D341Med (cell line): ENCODE measurements at places on chromosomes 16 and 17.

DNA sequence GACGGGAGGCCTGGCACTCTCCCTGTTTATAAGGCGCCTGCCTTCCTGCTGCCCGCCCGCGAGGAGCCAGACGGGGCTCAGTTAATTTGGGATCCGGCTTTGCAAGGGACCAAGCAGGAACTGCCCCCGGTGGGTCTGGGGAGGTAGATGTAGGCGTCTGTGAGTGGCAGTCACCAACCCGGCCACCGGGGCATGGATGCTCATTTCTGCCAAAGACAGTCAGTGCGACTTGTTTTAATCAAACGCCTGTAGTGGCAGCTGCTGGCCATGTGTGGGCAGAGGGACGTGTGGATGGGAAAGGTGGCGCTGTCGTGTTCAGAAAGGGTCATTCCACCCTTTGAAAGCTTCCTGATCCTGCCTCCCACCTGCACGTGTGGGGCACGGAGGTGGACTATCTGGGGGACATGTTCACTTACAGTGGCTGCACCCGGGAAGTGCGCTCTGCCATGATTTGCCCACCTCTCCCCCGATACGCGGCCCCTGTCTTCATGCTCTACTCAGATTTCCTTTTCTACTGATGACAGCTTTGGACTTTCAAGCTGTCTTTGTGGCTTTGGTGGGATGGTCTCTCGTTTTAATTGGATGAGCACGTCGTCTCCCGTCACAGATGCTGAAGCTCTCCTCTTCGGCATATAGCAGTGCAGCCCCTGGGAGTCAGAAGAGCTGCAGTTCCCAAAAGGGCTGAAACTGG is 60.3 kb upstream of the CIBAR2 start:
- peak; percentile 70 for DNase-seq

DNA sequence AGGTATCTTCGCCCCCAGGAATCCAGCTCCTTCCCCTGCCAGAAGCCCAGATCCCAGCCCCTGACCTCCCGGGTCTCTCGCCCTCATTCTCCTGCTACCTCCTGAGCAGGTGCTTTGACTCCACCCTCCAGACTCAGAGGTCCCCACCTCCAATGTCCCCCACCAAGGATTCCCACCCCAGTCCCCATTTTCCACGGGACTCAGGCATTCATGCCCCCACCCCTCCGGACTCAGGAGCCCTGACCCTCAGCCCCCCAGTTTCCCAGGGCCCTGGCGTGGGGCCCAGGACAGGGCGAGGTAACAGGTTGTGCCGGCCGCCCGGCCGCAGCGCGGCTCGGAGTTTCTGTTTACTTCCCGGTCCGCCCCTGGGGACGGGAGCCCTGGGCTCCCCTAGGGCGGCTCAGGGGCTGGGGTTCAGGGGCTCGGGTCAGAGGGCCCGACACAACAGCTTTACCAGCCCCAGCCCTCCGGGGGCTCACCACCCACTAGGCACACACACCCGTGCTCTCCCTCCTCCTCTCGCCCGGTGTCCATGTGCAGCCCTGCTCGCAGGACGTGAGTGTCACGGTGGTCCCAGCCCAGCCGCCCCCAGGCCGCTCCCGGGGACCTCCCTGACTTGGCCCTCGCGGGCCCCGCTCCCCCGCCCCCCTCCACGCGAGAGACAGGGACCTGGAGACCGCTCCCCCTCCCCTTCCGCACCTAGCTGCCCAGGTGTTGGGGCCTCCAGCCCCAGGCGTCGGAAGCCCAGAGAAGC is 595 bp downstream of the BICDL2 start:
- no peak for DNase-seq

- no peak for DNase-seq
These were observed 22.0 kb upstream of the CHMP6 start for GRCh38 chr17:80969674-80970043.

DNA sequence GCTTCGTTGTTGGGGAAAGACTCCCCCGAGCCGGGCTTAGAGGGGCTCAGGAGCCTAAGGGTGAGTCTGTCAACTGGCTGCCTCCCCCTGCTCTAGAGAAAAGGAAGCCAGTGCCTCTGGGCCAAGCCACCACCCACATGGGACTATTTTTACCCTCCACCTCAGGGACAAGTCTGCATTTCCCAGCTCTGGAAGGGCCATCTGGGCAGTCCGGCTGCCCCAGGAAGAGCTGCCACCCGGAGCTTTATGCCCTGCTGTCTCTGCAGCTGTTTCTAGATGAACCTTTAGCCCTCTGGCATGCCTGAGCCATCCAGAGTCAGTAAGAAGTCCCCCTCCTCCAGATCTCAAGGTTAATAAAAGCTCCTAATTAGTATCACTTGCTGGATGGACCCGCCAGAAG is 5.3 kb upstream of the RPRML start:
- no peak for DNase-seq

GRCh38 chr17:68384471-68384870 is 72.8 kb downstream of the WIPI1 start:
- DNase-seq = no peak

GRCh38 chr17:33038740-33039139 is 47.1 kb downstream of the SPACA3 start:
- DNase-seq = peak; percentile 85

GRCh38 chr16:6932871-6933385 is 399.7 kb upstream of the RBFOX1 start:
- no peak for DNase-seq

GRCh38 chr17:77366558-77367245 is 225.9 kb downstream of the SEC14L1 start:
- no peak for DNase-seq

- DNase-seq = no peak
These were observed 23.0 kb upstream of the GNA13 start for GRCh38 chr17:65079489-65079900.

DNA sequence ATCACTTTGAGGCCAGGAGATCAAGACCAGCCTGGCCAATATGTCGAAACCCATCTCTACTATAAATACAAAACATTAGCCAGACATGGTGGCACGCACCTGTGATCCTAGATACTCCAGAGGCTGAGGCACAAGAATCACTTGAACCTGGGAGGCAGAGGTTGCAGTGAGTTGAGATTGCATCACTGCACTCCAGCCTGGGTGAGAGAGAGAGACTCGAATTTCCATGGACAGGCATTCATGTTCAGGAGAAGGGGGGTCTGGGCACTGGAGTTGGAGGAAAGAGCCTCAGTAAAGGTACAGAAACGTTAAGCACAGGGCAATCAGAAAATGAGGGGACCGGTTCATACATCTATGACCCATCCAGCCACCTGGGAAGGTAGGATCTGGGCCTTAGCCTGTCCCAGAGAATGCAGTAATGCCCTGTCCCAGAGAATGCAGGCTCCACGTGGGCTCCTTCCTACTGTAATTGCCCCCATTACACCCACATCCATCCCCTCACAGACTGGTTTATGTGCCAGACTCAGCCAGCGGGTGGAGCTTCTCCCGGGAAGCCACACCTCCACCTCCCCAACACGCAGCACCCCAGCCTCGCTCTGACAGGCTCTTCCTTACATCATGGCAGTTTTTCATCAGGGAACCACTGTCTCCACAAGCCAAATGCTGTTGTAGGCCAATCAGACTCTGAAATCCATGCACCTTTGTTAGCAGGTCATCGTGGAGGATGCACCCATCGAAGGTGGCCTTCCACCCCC is 21.6 kb upstream of the ARL4D start:
- DNase-seq = no peak

GRCh38 chr17:49217651-49218413 is 7.3 kb downstream of the ABI3 start:
- DNase-seq = no peak

DNA sequence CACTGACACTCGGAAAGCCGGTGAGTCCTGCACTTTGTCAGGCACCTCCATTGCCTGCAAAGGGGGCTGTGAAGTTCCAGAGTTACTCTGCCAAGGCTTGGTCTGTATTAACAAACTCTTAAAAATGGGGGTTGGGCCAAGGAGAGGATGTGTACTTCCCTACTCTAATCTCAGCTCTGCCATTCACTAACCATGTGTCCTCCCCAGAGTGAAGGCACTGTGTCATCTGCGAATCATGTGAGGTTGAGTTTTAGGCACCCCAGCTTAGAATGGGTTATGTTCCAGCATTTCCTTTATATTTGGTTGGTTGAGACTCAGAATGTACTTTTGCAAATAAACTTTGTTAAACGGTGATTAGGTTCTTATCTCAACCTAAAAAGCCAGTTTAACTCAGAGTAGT is 24.9 kb downstream of the ERCC4 start:
- DNase-seq = no peak

- peak; percentile 11 for DNase-seq
These were observed 61.4 kb downstream of the AMFR start for GRCh38 chr16:56363781-56364565.

- DNase-seq = no peak
These were observed 15.5 kb downstream of the HIC1 start for GRCh38 chr17:2070241-2071023.

DNA sequence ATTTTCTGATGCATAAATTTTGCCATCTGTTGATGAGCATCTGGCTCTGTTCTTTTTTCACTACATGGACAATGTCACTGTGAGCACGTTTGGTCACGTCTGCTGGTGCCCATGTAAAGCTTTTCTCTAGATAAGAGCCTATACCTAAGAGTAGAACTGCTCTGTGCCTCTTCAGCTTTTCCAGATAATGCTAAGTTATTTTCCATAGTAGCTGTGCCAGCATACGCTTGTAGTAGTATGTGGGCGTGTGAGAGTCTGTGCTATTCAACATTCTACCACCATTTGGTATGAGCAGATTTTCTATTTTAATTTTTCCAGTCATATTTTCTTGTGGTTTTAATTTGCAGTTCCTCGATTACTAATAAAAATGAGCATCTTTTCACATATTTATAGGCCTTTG is 33.2 kb downstream of the VPS35L start:
- DNase-seq = no peak
